AG04449 (cell line): ENCODE measurements at places on chromosomes 16 and 17.
A peak's percentile ranks its signal among the peaks of the same experiment; 100 is the strongest.

DNA sequence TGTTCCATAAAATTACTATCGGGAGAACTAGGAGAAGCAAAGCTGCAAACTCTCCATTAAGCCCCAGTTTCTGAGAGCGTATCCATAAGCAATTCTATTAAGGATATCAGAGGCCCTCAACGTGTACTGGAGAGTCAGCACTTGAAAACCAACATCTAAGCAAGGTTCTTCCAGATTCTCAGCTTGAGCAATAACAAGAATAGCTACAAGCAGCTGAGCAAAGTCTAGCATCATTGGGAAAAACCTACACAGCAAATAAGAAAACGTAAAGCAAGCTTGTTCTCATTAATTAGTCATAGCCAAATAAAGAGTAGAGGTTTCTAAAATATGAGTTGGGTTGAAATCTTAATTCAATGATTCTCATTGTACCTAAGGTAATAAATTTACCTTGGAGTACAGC is 26.9 kb upstream of the COX10 start:
- DNase-seq = no peak

DNA sequence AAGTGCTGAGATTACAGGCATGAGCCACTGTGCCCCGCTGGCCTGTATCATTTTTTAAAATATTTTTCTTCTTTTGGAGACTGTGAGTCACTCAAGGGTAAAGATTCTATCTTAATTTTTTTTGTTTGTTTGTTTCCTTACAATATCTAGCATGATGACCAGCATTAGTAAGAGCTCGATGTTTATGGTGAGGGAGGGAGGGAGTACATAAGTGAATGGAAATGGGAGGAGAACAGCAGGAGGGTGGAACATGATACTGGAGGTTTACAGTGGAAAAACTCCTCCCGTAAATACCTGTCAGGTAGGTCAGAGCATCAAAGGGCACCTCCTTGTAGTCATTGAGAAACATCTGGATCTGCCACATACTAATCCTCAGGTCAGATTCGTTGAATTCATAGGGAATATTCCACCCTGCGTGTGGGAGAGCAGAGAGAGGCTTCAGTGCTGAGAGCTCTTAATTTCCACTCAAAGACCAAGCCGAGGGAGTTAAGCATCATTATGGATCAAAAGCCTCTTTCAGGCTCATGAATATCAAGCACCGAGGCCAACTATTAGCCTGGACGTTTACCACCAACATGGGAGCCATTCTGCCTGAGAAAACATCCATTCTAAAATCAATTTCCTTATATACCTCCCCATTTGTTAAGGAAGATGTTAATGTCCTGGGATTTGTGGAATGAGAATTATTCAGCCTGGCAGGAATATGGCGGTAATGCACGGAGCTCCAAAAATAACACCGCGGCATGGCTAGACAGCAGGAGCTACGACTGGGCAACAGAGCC is 51.8 kb downstream of the LYRM1 start:
- no peak for DNase-seq

DNA sequence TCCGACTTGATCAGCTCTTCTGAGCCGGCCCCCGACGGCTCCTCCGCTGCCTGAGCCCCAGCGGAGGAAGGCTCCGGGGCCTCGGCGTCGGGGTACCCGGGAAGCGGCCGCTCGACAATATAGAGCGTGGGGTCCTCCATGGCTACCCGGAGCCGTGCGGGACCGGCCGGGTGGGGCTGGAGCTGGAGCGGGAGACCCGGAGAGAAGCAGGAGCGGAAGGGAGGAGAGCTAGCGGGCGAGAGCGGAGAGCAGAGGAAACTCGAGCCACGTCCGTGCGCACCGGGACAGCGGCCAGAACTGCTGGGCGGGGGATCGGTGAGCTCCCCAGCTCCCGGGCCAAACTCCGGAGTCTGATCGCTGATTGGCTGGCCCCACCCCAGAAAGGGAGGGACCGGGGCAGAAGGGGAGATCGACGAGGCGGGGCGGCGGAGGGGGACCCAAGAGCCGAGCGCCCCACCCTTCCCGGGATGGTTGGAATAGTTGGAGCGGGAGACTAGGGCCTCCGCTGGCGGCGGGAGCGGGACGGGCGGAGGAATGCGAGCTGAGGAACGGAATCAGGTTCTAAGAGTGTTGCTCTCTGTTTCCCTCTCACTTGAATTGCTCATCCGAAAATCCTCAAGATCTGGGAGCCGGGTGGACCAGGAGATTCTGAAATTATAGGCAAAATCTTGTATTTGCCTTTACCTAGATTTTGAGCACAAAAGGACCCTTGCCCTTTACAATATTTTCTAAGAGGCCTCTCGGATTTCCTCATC is at the start of gene CAVIN1:
CAVIN1 (minus strand) TSS at position 299 of the 755 bp plus-strand sequence; CDS start at position 140, 159 bp downstream.
- peak; percentile 92 for DNase-seq

GRCh38 chr17:45823598-45823997 is 21.1 kb upstream of the SPPL2C start:
- DNase-seq = no peak

DNA sequence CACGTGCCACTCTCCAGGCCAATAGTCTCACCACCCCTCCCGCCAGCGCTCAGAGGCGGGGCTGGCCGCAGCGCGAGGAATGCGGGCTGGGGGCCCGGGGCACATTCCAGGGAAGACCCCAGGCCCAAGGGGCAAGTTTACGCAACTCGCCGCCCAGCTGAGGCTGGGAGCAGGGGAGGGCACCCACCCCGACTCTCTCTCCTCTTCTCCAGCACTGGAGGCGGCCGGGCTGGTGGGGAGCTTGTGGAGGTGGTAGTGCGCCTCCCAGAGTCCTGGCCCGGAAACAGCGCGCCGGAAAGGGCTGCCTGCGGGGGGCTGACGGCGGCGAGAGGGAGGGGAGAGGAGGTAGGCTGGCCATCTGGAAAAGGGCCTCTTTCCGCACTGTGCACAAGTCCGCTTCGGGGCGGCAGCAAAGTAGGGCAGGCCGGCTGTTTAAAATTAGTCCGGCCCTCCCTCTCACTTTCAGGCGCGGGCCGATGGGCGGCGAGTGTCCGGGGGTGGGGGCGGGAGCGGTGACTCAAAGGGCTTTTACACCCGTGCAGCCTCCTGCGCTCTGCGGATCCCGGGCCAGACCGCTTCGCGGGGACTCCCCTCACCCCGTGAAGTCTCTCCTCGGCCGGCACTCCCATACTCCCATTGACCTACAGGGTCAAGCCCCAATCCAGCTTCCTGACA is 1.1 kb downstream of the FHOD1 start:
- peak; percentile 36 for DNase-seq

DNA sequence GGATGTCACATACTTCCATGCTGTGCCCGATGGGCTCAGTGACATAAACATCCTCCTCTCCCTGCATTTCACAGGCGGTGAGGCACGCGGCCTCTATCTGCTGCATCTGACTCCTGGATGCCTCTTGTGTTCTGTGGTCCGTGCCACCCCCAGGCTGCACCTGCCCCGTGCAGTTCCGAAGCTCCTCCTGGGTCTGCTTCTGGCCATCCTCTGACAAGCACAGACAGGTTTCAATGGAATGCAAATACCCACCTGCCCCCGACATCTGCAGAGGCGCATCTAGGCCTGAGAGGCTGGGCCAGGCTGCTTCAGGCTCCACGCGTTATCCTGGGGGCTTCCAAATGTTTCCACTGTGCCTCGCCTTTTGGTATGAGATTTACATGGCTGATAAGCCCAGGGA is 46.3 kb upstream of the DNAH17 start:
- DNase-seq = no peak

DNA sequence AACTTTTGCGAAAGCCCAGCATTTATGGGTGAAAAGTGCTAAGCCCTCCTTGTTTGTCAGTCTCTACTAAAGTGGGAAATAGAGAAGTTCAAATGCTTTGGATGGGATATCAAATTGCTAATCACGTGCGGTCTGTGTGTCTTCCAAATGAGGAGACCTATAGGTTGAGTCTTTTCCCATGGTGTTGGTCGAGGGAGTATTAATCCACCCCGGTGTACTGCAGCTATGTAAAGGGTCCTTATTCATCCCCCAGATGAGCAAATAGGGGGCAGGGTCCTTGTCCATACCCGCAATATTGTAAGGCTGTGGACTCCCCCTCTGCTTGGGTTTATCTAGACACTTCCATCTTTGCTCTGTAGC is 14.6 kb downstream of the KIAA0513 start:
- DNase-seq = no peak

DNA sequence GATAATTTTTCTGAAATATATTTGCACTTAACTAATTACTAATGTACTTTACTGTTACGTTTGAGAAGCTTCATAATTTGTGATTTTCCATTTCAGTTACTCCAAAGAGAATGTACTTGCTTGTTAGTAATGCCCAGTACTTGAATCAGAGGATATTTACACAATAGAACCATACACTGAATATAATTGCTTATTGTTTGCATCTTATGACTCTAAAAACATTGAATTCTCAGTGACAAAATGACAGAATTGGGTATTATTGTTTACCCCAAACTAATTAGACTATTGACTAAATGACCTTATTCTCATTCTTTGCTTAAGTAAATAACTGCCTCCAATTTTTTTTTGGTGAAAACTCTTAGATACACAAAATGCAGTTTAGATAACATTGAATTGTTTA is 8.9 kb downstream of the CCP110 start:
- no peak for DNase-seq

DNA sequence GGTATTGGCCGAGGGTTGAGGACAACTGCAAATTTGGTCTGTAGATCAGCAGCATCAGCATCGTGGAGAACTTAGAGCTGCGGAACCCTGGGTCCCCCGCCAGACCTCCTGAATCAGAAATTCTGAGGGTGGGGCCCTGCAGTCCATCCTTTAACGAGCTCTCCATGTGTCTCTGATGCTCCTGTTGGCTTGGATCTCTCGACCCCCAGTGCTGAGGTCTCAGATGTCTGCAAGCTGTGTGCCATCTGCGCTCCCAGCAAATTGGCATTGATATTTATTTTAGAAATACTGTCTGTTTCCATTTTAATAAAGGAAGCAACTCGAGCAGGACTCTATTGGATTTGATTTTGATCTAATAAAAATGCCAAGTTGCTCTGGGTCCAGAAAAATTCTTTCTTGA is 250.0 kb downstream of the KATNIP start:
- DNase-seq = no peak

DNA sequence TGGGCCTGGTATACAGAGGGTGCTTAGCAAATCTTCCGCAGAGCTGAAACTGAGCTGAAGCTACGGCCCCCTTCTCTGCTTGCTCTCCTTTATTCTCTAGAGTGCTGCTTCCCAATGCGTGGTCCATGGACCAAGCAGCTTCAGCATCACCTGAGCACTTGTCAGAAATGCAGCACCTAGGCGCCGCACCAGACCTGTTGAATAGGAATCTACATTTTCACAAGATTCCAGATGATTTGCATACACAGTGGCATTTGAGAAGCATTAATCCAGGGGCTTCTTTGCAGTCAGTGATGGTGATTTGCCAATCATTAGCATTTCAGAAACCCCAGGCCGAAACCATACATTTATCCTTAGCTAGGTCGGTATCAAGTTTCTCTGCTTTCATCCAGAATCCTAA is 204.2 kb downstream of the CDH13 start:
- no peak for DNase-seq

- no peak for DNase-seq
Measured at GRCh38 chr17:51537996-51538550, 277.7 kb downstream of the UTP18 start.

GRCh38 chr17:81286491-81287145 is 8.5 kb downstream of the SLC38A10 start:
- no peak for DNase-seq

- no peak for DNase-seq
Measured at GRCh38 chr16:69326172-69326873, 4.1 kb downstream of the PDF start.

GRCh38 chr17:51673070-51673469 is 412.7 kb downstream of the UTP18 start:
- no peak for DNase-seq

- DNase-seq = no peak
Measured at GRCh38 chr17:520447-521182, 168.0 kb upstream of the RPH3AL start.

DNA sequence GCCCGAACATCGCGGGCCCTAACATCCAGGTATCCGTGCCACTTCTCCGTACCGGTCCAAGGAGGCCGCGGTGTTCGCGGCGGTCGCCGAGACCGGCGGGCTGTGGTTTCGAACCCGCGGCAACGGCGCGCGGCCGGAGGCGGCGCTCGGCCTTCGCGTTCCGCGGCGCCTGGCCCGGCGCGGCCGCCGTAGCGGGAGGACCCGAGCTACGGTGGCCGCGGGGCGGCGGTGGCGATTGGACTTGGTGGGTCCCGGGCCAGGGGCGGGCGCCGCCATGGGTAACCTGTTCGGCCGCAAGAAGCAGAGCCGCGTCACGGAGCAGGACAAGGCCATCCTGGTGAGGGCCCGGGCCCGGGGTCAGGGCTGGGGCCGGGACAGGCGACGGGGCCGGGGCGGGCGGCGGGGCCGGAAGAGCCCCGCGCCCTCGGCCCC is at the start of gene CHMP6:
CHMP6 (plus strand) TSS at position 197 of the 432 bp plus-strand sequence; CDS start at position 275, 78 bp downstream.
- no peak for DNase-seq

DNA sequence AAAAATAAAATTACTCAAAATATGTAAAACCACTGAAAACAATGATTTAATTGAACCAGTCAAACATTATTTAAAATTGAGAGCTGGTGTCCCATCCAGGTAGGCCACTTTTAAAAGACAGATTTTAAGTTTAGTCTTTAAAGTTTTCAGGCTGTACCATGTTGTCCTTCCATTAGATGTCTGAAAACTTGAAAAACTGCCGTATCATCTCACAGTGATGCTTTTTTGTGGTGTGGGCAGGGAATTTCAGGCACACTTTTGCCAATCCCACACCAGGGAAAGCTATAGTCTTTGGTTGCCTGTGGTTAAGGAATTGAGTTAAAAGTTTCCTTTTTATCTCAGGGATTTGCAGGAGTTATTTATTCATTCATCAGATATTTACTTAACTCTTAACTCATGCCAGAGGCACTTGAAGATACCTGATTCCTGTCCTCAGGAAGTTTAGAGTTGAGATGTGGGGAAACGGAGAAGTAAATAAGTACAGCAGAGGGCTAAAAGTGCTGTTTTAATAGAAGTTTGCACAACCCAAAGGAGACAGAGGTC is 3.2 kb downstream of the SNTB2 start:
- DNase-seq = no peak

DNA sequence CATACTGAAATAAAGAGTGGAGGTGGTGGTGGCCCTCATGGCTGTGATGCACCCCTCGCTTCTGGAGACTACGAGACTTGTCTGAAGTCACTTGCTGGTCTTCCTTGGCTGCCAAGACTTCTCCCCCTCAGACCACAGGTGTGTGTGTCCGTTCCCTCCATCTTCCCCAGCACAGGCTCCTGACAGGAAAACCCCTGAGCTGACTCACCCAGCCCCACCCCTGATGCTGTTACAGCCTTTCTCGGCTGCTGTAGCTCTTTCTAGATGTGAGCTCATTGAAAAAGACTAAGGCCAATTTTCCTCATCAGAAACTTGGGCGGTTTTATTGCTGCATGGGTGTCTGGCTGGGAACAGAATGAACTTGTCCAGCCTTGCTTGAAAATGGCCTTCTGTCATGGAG is 296.9 kb downstream of the TMEM114 start:
- DNase-seq = no peak

DNA sequence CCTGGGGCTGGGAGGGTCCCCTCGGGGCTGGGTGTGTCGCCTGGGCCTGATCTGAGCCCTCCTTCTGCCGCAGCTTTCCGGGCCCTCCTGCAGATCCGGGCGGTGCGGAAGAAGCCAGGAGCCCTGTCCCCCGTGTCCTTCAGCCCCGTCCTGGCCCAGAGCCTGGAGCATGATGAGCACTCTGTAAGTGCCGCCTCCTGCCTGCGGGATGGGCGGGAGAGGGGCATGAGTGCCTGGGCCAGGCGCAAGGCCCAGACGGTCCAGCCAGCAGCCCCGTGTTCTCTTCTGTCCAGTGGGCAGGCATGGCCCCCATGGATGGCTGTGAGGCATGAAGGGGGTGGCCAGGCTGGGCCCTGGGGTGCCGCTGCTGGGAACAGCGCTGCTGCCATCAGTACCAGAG is 16.0 kb upstream of the NUDT16L1 start:
- DNase-seq = no peak

- no peak for DNase-seq
Measured at GRCh38 chr16:4651827-4652226, 27.2 kb downstream of the MGRN1 start.
